ENCODE measurements at places on chromosomes 7 and 10.

- no peak for DNase-seq
Measured at GRCh38 chr7:80206763-80207162, 72.1 kb downstream of the GNAI1 start.

DNA sequence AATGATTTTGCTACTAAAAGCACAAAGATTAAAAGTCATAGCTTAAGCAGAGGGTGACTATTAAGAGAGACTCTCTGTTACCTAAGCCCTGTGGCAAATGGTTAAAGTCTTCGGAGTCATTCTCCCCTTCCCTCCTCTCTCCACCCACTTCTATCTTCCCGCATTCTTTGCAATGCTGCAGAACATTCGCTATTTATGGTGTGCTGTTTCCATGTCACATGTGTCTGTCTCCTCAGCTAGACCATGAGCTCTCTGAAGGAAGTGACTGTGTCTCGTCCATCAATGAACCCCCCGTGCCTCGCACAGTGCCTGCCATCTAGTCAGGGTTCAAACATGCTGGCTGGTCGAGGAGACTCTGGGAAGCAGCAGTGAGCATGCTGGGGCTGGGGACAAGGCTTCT is 272.4 kb downstream of the USP6NL start:
- no peak for DNase-seq

GRCh38 chr7:70720191-70720873 is 411.6 kb upstream of the GALNT17 start:
- no peak for DNase-seq

GRCh38 chr10:128046953-128047290 is 79.3 kb downstream of the MKI67 start:
- no peak for DNase-seq

- DNase-seq = no peak
Measured at GRCh38 chr7:77370606-77371005, 45.5 kb downstream of the GSAP start.

DNA sequence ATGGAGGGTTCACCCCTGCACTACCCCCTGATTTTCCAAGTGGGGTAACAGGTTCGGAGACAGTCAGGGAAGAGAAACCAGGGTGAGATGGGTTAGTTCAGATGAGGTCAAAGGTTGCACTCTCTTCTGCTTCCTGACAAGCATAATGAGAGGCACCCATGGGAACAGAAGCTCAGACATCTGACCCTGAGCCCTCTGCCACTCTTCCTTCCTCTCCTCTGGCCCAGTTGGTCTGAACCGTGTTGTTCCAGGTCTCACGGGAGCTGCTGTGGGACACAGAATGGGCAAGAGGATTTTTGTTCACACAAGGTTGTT is 38.4 kb downstream of the DNAJB12 start:
- no peak for DNase-seq

DNA sequence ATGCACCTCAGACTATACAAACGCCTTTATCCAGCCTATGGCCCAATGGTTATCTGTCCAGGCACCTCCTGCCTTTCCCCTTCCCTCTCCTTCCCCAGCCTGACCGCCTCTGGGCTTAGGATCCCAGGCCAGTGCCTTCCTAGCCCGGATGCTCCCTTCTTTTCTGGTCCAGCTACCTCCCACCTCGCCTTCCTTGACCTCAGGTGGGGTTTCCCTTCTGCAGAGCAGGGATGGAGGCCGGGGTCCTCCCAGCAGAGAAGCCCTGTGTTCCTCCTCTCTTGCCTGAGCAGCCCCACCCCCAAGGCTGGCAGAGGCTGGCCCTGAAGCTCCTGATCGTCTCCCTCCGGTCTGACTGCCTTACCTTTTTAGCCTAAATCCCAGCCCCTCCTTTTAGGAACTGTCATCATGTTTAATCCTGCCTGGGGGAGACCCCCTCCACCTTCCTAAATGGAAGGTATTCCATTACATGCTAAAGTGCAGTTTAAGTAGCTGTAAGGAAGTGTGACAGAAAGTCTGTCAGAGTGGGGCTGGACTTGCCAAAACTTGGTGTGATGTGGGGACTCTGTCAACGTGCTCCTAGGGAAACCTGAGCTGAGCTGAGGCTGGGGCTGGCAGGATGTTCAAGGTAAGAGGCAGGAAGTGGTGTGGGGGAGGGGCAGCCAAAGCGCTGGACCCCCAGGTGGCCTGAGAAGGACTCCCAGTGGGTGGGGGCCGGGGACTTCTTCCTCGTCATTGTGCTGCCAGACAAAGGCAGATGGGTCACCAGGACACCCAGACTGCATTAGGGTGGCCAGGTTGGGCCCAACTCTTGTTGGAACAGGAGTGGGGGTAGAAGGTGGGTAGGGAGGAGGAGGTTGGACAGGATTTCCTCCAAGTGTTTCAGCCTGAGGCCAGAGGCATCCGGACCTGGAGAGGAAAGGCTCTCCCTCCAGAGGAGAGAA is 39.5 kb downstream of the LBX1 start:
- DNase-seq = no peak

DNA sequence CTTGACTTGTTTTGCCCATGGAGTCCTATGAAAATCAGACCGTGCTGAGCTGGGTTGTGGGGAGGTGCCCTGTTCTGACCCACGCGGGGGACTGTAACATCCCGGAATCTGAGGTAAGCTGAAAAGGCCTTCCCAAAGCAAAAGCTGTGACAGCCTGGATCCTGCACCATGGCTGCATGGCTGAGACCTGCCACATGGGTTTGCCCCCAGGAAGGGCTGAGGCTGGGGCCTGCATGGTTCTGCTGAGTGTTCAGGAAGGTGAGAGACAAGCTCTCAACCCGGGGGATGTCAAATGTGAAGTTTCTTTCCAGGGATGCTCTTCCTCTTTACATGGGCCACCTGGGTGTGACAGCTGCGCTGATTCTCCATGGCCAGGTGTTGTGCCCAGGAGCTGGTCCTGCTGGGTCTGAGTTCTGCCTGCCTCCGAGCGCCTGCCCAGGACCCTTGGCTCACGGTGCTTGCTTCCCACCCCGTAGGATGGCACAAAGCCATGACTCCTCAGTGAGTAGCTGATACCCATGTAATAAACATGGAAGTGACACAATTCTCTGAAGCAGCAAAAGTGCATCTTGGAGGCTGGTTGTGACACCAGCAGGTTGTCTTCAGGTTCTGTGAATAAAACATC is 58.3 kb downstream of the VIPR2 start:
- DNase-seq = no peak

GRCh38 chr10:104913390-104913789 is 272.3 kb downstream of the SORCS3 start:
- DNase-seq = no peak

DNA sequence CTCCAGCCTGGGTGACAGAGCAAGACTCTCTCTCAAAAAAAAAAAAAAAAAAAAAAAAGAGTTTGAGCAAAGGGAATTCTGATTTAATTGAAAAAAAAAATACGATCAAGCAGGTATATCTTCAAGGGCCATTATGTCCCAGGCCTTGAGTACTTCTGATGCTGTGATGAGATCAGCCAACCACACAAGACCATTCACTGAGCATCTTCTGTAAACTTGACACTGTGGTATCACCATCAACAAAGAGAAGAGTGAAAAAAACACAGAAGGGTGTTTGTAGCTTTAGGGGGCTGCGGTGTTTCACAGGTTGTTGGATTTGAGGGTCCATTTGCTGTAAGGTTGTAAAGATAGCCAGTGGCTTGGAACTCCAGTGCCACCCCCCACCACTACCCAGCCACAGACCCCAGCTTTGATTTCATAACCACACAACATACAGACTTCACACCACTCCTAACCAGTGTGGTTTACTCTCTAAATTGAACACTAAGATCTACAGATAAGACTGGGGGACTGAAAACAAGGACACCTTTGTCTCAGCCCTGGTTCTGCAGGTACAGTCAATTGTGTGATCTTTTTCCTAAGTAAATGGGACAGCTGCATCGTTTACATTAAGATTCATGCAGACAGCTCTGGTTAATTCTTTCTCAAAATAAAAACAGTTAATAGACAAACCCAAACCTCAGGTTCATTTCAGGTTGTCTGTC is 66.4 kb downstream of the CDC123 start:
- DNase-seq = no peak

- peak; percentile 59 for DNase-seq
Measured at GRCh38 chr10:59006511-59007306, 169.7 kb upstream of the PHYHIPL start.

GRCh38 chr7:116166156-116166555 is 44.2 kb upstream of the TES start:
- DNase-seq = no peak

- DNase-seq = no peak
Measured at GRCh38 chr7:112853422-112853821, 63.2 kb upstream of the TMEM168 start.

DNA sequence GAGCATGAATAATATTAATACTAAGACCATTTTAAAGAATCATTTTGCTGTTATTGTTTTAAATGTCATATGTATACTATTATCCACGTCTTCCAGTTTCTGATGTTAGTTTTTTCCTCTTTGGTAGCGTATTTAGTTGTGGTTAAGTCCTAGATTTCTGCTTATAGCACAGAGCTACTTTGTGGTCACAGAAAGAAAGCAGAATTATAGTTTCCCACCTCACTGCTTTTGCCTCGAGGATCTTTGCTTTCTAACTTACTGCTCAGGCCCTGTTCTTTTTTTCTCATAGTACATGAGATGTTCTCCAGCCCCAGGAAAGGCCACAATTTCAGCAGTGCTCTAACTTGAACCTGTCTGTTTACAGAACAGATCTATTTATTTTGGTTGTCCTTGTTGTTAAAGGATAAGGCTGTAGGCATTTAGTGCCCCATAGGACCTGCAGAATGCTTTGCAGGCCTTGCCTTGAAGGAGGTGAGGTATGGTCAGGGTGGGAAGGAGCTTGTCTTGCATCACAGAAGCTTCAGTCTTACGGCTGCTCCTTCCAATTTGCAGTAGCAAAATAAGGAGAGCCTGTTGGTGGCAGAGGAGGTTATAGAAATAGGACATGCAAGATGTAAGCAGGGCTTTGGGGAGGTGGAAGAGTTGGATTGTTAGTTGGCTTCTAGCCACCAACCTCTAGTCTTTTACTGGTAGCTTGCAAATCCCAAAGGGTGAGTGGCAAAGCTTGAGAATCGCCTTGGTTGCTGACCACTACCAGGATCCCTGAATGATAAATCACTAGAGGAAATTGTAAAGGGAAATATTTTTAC is 129.1 kb downstream of the LRRC4 start:
- DNase-seq = no peak

DNA sequence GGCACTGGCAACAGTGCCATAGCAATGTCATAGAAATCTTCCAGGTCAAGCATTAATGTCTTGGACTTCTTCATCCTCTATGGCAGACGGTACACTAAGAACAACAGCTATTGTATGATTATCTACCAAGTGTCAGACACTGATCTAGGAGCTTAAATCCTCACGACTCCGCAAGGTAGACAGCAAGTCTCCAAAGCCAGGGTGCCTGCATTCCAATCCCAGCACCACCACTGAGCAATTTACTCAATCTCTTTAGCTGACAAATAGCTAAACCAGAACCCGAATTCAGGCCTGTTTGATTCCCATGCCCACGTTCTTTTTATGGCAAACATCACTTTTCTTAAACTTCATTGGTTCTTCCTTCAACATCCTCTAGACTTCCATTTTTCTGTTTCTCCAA is 31.8 kb downstream of the DNMBP start:
- no peak for DNase-seq

- DNase-seq = no peak
Measured at GRCh38 chr10:52890281-52890680, 117.7 kb upstream of the MBL2 start.

GRCh38 chr7:111011520-111011919 is 79.4 kb upstream of the LRRN3 start:
- no peak for DNase-seq

DNA sequence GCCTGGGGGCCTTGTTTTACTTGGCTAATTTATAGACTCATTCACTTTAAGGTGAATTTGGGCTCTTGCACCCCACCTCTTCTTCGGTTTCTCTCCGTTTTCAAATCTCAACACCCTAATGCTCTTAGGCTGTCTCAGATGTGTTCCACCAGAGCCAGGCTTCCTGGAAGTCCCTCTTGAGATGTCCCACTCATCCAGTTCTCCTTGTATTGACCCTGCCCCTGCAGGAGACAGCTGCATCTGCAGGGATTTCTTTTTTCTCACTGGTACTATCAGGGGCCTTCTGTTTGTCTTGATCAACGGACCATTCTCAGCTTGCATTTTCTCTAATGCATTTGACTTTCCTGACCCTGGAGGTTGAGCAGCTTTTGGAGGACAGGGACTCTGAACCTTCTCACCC is 279.5 kb downstream of the GALNT17 start:
- DNase-seq = no peak

GRCh38 chr7:134625550-134625949 is 21.1 kb upstream of the BPGM start:
- no peak for DNase-seq

DNA sequence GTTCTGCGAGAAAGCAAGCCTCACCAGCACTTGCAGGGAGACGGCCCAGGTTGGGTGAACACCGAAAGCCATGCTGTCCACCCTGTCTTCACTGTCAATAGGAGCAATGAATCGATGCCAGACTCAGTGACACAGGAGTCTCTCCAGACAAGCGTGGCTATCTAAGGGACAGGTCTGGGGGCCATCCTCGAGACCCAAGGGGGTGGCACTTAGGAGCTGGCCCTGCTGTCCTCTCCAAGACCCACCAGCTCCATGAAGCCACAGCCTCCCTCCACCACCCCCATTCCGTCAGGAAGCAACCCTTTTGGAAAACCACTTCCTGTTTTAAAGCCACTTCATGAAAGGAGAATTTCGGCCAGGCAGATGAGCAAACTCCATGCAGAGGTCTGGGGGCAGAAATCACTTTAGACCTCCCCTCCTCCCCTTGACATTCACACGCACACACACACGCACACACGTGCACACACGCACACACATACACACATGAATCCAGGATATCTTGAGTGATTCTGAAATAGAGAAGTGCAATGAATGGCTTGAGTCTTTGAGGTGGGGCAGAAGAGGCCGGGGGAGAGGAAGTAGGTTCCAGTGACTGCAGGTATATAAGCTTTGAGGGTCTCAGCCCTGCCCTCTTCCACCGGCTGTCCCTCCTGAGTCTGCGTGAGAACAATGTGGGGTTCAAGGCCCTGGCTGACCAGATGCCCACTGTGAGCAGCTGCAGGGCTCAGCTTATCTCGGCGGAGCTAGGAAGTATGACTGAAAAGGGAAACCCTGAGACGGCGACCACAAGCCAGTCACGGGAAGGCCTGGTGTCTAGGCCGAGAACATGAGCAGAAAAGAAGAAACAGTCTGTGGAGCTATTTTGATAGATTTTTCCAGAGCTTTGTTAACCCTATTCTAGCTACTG is 25.0 kb downstream of the RGS10 start:
- DNase-seq = no peak

- no peak for DNase-seq
Measured at GRCh38 chr7:143493751-143494150, 16.1 kb downstream of the TAS2R41 start.

DNA sequence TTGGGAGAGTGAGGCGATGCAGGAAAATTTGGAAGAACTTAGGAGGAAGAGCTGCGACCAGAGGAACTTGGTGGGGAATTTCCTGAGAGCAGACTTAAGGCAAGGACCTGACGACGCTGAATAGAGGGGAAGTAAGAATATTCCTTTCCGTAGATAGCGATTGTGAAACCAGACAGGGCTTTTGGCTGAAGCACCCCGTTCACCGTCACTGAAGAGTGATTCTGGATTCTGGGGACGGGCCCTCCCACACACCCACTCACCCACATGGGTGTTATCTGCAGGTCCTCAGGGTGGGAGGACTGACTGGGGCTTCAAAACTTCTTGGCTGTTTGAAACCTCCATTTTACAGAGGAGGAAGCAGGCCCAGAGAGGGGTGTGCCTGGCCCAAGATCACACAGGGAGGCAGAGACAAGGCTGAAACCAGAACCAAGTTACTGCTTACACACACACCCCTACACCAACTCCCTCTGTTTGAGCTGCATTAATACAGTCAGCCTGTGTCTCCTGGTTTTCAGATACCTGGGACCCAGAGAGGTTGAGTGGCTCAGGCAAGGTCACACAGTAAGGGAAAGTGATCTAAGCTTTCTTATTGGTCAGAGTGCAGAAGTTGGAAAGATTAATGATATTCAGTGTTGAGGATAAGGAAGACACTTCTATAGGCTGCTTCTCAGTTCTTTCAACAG is 37.2 kb upstream of the CDH23 start:
- DNase-seq = no peak

Measured in HFF-Myc (cell line).